ENCODE measurements at places on chromosomes 3 and 15. TPM values are rescaled to one million over a fixed set of nuclear protein-coding genes. Genes with fewer than 3 reads are reported as not detected.

Gene LPP
- 10.3 TPM for total RNA-seq

Gene MRAS
- not detected for total RNA-seq

Gene CGGBP1
- 153 TPM for total RNA-seq

Gene SLC9C1
- total RNA-seq, result not detected

Gene CMTM8
- total RNA-seq, result 2.0 TPM

Gene GOLGA8J
- total RNA-seq, result 0.60 TPM

Gene NMNAT3
- total RNA-seq, result 8.8 TPM

DNA sequence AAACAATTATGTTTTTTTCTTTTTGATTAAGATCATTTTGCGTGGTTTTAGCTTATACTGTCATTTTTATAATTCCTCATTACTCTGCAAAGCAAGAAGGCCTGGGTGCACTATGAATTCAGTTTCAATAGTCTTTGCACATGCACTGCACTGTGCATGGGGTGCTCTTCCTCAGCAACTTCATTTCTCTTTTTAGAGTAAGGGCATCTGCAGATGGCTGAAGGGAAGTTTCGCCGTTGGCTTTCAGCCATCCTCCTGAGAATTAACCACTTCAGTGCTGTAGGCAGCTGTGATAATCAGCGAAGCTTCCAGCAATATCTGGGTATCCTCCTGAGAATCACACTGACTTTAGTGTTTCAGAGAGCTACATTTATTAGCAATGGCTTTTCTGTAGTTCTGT lies 284.8 kb downstream of the GBE1 start:
- no peak for DNase-seq

GRCh38 chr3:158026236-158026635 lies 80.0 kb downstream of the SHOX2 start:
- no peak for DNase-seq

DNA sequence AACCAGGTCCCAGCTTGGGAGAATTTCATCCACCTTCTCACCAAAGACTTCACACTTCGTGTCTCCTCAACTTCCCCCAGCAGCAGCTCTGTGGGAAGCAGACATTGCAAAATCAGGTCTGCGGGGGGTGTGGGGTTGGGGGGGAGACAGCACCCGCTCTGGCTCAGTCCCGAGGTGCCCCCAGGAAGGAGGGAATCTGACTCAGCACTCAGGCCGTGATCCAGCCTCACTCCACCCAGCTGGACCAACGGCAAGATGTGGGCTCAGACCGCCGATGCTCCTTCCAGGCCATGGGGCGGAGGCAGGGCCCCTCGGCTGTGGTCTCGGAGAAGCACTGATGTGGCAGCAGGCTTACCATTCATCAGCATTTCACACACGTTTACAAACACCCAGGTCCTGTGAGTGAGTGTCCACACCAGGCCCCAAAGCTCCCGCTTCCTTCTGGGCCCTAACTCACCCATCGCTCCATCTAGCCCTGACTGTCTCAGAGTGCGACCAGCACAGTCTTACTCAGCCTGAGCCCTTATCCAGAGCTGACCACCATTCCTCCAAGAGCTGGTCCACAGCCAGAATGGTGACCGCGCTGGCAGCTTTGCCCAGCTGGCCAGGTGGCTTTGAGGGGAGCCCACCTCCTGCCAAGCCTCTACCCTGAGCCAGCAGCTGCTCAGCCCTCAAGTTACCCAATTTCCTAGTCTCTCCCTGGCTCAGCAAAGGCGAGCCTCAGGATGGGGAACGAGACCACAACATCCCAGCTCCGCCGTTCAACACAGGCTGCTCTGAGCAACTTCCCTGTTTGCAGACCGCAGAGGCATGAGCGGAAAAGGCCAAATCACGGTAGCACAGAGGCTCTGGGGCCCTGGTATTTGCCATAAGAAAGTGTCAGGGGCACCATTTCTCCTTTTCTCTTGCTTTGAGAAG lies 3.3 kb downstream of the STAB1 start:
- no peak for DNase-seq

DNA sequence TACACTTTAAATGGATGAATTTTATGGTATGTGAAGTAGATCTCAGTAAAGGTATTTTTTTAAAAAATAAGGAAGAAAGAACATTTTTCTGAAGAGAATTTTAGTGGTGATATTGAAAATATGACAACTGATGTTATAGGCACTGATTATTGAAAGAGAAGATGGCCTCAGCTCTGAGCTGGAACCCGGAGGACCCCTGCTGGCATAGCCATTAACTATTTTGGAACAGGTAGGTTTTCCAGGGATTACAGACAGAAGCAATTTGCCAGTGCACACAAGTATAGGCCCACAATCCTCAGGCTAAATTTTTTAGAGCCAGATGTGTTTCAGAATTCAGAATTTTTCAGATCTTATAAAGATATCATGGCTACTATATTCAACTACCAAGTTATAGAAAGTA lies 315.9 kb upstream of the GPR149 start:
- DNase-seq, result no peak

DNA sequence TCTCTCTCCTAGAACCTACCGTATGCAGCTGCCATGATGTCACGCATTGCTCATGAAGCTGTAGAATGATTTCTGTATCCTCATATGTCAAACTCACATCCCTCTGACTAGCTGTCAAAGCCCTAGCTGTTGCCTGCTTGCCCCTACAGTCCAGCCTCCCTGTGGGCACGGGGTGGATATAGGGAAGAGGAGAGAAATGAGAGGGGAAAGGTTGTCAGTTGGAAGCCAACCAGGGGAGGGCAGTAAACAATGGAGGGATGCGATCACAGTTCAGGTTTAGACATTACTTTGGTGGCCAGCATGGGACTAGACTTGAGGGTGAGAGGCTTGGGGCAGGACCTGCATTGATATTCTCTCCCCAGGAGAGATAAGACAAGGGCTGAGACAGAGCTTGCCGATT lies 1.7 kb upstream of the HDGFL3 start:
- DNase-seq, result no peak

DNA sequence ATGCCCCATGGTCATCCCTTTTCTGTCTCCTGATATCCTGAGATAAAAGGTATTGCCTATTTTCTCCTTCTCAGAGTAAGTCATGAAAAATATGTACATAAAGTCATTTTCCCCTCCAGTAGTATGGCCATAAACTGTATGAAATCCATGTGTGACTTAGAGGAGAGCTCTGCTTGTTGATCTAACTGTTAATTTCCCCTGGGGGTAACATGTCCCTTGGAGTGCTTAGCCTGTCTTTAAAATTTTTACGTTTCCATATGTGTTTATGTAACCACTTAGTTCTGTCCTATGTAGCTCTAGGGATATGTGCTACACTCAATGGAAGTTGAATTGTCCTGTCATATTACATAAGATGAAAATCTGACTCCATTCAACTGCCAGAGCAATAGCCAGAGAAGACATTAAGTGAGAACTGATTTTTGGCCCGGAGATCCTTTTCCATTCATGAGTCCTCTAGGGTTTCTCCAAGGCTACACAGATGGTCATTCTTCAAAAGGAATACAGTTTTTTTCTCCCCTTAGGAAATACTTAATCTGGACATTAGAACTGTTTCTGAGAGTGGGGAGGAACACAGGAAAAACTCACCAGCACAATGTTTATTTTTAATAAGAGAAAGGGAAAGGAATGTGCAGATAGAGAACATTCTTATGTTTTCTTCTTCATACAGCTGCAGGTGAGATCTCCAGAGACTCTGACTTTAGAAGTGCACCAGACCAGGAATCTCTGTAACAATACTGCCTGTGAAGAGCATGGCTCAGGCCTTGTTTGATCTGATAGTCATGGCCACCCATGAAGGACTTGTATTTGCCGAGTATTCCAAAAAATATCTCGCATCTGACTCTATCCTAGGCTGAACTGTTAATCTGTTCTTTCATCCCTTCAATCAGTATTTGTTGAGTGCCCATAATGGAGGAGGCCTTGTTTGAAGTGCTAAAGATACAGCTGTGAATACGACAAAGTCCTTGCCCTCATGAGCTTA lies 29.8 kb upstream of the CLRN1 start:
- no peak for DNase-seq

DNA sequence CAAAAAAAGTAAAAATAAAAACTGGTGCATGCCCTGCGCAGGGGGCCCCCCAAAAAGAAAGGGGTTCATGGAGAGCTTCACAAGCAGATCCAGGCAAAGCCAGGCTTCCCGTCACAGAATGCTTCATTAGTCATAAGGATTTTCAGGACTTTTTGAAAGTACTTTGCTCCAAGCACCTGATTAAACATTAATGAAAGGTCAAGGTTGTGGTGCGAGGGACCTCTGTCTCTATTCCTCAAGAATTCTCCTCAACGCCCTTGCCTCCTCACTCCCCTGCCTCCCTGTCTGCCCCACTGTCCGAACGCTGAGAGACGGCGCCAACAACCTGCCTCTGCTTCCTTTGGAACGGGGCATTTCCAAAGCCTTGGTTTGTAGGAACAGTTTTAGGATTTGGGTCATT lies 240.1 kb upstream of the IGF1R start:
- no peak for DNase-seq

DNA sequence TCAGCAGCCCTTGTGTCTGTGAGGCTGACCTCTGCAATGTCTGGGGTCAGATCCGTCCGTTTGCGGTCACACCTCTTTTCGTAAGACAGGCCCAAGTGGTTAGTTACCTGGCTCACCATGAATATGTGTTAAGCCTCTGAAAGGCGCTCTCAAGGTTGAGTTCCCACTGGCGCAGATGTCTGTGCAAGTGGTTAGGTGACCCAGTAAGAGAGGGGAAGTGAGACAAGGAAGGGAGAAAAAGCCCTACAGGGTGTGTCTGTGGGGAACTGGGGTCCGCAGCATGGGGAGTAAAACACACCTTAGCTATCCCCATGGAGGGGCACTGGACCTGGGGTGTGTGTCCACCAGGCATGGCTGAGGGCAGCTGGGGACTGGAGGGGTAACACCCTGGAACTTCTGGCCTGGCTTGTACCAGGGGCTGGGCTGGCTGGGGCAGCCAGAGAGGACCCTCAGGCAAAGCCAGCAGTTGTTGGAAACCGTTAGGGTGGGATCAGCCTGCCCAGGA lies 391.6 kb upstream of the PROK2 start:
- no peak for DNase-seq

- no peak for DNase-seq
These were observed 29.5 kb downstream of the C2CD4B start for GRCh38 chr15:62135532-62136134.

- no peak for DNase-seq
These were observed 237.5 kb upstream of the IL12A start for GRCh38 chr3:159751146-159751545.

DNA sequence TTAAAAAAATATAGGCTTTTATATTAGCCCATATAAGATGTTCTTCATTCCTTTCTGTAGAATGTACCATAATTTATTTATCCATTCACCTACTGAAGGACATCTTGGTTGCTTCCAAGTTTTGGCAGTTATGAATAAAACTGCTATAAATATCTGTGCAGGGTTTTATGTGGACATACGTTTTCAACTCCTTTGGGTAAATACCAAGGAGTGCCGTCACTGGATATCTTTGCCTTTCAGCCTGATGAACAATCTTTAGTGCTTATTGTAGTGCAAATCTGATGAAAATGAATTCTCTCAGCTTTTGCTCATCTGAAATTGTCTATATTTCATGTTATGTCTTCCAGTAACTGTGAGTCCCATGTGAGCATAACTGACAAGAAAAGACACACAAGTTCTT lies 26.6 kb upstream of the BLM start:
- no peak for DNase-seq

DNA sequence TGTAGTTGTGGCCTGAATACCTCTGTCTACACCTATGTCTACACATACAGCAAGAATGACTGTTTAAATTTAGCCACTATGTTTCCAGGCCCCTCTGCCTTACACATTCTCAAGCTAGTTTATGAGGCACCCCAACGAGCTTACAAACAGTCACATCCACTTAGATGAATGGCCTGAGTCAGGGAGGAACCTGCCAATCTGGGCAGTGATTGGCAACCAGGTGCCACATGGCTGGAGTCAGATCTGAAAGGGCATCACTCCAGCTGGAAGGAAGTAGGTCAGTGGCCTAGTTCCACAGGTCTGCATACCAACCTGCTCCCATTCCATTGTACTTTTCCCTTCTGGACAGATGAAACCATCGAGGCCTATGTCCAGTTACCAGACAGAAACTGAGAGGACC lies 136.3 kb downstream of the FOXP1 start:
- DNase-seq, result no peak

GRCh38 chr3:5264093-5264600 lies 76.6 kb downstream of the EDEM1 start:
- DNase-seq, result no peak

- no peak for DNase-seq
These were observed 655 bp upstream of the TMOD3 start for GRCh38 chr15:51828621-51829375.

DNA sequence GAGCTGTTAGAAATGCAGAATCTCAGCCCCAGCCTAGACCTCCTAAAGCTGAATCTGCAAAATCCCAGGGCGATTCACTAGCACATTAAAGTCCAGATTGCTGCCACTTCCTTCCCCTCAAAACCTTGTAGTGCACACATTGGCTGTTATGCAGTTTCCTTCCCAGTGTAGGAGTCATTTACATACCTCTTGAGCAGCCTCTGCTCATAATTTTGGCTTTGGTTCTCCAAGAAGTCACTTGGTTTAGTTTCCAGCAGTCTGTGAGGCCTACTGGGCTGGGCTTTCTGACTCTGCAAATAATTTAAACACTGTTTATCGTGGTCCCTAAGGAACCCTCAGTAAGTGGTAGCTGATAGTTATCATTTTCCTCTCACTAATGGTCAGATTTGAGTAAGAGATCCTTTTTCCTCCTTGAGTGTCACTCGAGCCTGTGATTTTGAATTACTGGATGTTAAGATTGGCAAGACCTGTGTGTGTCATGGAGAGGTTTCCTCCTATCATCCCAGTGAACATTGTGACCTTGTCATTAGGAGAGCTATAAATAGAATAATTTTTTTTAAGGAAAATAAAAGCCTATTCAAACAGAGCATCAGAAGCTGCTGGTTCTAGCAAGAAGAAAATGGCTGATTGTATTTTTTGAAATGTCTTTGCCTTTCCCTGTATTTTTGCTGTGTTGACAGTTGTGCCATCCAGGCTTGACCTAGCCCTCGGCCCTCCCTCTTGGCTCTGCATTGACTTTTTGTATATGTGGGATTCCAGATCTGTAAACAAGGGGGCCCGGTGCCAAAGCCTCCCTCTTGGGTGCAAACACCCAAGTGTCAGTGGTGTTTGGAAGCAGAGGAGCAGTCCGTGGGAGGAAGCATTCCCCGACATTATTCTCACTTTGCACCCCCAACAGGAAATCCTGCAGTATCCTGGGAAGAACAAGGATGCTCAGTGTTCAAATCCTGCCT lies 134.8 kb upstream of the ANKRD28 start:
- no peak for DNase-seq

DNA sequence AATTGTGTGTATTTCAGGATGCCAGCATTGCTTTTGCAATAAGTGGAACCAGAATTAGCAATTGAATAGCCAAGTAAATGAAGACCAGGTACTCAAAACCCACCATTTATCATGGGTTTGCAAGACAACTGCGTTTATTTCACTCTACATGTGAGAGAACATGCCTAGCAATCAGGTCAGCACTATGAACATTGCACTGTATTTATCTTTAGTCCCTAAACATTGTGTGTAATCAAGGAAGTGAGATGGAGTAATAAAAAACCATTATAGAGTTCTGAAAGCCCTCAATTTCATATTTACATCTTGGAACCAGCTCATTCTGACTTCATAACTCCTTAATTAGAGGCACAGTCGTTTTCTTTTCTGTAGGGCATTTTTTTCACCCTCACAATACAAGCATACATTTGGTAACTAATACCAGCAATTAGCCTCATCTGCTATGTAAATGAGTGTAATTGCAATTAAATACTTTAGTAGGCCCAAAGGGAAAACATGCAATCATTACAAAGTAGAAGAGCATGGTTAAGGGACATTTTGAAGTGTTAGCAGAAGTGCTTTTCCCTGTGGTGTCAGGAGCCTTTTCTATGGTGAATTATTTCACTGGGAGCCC lies 153.1 kb upstream of the DPH6 start:
- DNase-seq, result no peak
